ENCODE measurements at places on chromosomes 12 and 14.

DNA sequence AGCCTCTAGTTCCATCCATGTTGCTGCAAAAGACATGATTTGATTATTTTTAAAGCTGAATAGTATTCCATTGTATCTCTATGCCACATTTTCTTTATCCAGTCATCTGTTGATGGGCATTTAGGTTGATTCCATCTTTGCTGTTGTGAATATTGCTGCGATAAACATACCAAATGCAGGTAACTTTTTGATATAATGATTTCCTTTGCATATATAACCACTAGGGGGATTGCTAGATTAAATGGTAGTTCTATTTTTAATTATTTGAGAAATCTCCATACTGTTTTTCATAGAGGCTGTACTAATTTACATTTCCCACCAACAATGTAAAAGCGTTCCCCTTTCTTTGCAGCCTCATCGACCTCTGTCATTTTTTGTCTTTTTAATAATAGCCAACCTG lies 342.5 kb downstream of the MDGA2 start:
- DNase-seq = no peak

DNA sequence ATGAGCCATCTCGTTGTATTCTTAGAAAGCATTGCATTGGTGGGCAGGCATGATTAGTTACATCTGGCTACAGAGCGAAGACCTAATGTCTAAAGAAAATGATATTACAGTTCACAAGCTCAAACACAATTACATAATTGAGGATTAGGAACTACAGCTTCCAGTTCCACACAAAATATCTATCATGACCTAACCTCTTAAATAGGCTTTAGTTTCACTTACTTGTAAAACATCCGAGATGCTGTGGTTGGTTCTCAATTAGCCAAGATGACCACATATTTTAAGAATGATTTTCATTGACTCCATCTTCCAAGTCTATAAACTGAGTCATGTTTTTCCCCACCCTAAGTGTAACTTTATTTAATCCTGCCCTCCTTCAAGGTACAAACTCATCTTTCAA lies 69.5 kb downstream of the LRIG3 start:
- DNase-seq = no peak

- DNase-seq = no peak
Observed at GRCh38 chr14:75435473-75435872, 7.7 kb downstream of the JDP2 start.

- no peak for DNase-seq
Observed at GRCh38 chr14:72472845-72473244, 421.1 kb downstream of the DPF3 start.

DNA sequence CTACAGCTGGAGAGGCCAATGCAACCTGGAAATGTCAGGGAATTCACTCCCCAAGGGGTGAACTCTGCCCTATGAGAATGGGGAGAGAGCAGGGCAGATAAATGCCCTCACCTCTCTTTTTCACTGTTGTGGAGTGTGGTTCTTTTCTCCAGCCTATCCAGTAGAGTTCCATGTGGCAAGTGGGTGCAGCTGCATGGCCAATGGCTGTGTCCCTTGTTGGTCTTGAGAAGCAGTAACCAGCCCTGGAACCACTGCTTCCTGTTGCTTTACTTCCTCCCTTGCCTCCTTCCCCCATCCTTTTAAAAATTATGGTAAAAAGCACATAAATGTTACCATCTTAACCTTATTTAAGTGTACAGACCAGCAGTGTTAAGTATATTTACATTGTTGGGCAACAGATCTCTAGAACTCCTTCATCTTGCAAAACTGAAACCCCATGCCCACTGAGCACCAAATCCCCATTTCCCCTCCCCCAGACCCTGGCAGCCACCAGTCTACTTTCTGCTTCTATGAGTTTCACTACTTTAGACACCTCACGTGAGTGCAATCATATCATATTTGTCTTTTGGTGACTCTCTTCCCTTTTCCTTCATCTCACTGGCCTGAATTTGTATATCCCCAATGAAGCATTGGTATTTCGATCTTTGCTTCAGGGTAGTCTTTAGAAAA lies 77.0 kb upstream of the GRIP1 start:
- no peak for DNase-seq

- DNase-seq = no peak
Observed at GRCh38 chr14:76908834-76909233, 82.6 kb downstream of the LRRC74A start.

DNA sequence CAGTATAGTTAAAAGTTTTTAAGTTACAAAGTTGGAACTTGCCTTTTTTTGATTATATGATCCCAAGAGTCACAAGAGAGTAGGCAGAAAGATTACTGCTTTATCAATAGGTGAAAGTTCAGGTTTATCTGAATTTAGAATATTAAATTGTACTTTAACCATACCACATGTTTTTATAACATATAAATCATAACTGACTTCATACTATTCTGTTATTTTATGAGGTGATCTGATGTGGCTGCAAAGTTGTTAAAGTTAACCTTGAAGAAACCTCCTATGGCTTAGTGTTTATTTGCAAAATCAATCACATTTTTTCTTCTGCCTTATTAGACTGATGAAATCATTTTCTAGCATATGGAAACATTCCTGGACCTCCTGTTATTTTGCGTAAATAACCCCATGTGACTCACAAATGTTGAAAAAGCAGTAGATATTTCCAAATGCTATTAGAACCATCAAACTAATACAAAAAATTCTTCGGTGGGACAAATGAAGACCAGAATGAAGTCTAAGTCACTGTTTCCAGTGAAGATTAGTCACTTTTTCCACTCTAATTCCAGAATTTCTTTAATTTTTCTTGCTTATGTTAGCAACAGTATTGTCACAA lies 132.1 kb downstream of the RAD51B start:
- no peak for DNase-seq

DNA sequence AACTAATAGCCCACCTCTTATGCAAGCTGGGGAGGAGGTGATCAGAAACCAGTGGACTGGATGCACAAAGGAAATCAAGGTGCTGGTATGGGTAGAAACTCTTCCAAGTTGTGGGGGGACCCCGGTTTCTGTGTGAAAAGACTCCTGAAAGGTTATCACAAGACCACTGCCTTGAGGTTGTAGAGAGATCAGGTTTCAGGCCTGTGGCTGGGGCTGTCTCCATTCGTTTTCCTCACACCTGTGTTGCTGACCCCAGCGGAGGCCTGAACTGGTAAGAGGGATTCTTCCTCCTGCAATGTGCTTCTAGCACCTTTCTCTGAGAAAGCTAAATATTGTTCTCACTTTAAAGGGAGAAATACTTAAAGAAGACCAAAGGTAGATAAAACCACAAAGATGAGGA lies 9.3 kb upstream of the OR4K5 start:
- DNase-seq = no peak

GRCh38 chr12:51601241-51601640 lies 10.2 kb downstream of the SCN8A start:
- no peak for DNase-seq

GRCh38 chr12:86521870-86522269 lies 265.7 kb upstream of the MGAT4C start:
- DNase-seq = no peak
